ENCODE measurements at places on chromosomes 4 and X. TPM values are rescaled to one million over a fixed set of nuclear protein-coding genes. Genes with fewer than 3 reads are reported as not detected.

KLKB1 gene
- 1.6 TPM for total RNA-seq

IGBP1 gene
- total RNA-seq, result 60.1 TPM

DNA sequence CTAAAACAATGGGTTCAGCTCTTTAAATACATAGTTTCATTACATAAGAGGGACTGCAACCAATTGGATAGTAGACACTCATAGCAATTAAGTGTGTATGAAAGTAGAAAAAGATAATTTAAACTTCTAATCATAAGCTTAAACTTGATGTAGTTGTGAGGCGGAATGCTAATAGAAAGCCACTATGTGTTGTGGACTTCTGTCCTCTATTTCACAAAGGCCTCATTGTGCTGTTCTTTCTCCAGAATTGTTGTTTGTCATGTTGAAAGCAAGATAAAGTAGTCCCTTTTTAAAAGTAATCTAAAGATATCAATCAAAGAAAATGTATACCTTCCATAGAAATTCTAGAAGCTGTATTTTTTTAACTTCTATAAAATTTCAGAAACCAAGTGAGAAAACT, 329.4 kb downstream of the KLHL4 start:
- H3K4me3 ChIP-seq, result no peak overlapping the region
- H3K27me3 ChIP-seq, result no peaks in the 10 kb centered on the region
- H3K4me1 ChIP-seq, result no peaks in the 10 kb centered on the region
- no peaks in the 10 kb centered on the region for H3K36me3 ChIP-seq
- no peak for DNase-seq

DNA sequence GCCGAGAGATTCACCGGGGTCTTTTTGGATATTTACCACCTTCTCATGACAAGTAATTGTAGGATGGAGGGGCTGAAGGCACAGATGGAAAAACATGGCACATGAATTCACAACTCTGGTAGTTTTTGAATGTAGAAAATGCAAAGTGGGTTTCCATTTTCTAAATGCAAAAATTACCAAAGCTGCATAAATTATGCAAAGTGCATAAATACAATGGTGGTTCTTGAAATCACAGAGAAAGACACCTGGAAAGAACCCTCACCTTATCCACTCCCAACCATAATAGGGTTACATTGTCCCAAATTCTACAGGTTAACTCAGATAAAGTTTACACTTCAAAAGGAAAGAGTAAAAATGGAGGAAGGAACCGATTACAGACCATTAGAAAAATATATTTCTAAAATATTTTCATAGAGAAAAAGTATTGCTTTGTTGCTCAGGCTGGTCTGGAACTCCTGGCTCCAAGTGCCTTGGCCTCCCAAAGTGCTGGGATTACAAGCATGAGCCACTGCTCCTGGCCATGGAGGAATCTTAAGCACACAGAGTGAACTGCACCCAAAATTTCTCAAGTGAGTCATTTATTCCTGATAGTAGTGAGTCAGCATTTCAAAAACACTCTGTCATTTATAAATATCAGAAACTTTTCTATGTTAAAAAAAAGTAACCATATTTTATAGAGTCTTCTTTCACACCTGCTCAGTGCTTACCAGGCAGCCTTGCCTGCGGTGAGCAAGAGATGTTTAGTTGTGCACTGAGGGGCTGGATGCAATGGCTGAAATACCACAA, 101.4 kb downstream of the FIP1L1 start:
- DNase-seq, result no peak
- H3K4me1 ChIP-seq, result no peaks in the 10 kb centered on the region
- no peaks in the 10 kb centered on the region for H3K36me3 ChIP-seq
- no peaks in the 10 kb centered on the region for H3K27me3 ChIP-seq
- no peak overlapping the region for H3K27ac ChIP-seq

All from lower lobe of right lung (tissue), 2 donors.